ENCODE measurements at places on chromosomes 6 and 20. TPM values are rescaled to one million over a fixed set of nuclear protein-coding genes. Genes with fewer than 3 reads are reported as not detected.
A peak's percentile ranks its signal among the peaks of the same experiment; 100 is the strongest.

DNA sequence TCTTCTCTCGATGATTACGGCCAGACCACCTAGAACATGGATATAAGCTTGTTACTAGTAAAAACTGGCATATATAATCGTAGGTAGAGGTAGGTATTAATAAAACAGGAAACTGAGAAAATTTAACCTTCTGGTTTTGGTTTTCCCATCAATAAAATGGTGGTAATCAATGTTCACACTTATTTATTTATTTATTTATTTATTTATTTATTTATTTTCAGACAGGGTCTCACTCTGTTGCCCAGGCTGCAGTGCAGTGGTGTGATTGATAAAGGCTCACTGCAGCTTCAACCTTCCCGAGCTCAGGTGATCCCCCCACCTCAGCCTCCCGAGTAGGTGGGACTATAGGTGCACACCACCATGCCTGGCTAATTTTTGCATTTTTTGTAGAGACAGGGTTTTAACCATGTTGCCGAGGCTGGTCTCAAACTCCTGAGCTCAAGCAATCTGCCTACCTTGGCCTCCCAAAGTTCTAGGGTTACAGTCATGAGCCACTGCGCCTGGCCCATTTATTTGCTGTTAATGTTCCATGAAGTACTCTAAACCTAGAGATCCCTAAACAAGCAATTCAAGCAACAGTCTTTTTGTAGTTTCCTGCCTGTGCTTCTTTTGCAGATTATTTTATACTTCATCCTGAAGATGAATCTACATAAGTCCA lies 11.5 kb downstream of the TOMM6 start:
- no peak for DNase-seq

GRCh38 chr6:52577778-52578463 lies 1.1 kb upstream of the TRAM2 start:
- peak; percentile 16 for DNase-seq

GRCh38 chr6:2958776-2959175 lies 12.6 kb downstream of the SERPINB6 start:
- no peak for DNase-seq

TRDN gene
- total RNA-seq, result not detected

GRCh38 chr6:82957171-82957867 lies 108.3 kb downstream of the UBE3D start:
- no peak for DNase-seq
